ENCODE measurements at places on chromosomes 5 and 9. TPM values are rescaled to one million over a fixed set of nuclear protein-coding genes. Genes with fewer than 3 reads are reported as not detected.

GRCh38 chr5:100023536-100023935, 511.6 kb upstream of the FAM174A start:
- no peaks in the 10 kb centered on the region for H3K36me3 ChIP-seq
- no peak overlapping the region for H3K4me3 ChIP-seq
- H3K27me3 ChIP-seq, result no peaks in the 10 kb centered on the region
- no peak overlapping the region for H3K27ac ChIP-seq

GRCh38 chr5:862367-863243, 11.8 kb upstream of the ZDHHC11 start:
- no peak overlapping the region for H3K27ac ChIP-seq
- DNase-seq, result no peak
- H3K36me3 ChIP-seq, result peaks cover 9% of the 10 kb centered on the region
- no peaks in the 10 kb centered on the region for H3K4me1 ChIP-seq
- H3K27me3 ChIP-seq, result no peaks in the 10 kb centered on the region

DNA sequence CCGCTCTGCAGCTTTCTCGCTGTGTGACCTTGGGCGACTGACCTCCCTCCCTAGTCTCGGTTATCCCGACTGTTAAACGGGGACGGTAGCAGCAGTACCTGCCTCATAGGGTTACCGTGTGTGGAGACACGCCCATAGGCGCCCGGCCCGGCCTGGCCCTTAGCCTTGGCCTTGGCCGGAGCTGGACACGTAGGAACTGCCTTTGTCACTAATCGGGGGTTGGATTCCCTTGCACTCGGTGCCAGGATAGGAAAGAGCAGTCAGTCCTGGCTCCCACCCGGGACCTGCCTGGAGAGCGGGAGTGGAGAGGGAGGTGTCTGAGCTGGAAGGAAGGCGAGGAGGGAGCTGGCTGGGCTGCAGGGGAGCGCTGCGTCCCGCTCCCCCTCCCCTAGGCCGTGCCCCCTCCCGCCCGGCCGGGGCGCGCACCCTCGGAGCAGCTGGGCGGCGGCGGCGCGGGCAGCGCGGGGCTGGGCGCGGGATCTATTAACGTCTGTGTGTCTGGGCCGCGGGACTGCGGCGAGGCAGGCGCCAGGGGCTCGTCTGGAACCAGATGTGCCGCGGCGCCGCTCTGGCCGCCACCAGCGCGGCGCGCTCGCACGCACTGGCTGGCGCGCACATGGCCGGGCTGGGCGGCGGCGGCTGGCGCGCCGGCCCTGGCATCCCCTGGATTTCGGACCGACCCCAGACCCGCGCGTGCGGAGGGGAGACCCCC, 31.7 kb downstream of the PRRX2 start:
- peak overlapping the region; percentile 72 for H3K4me3 ChIP-seq
- H3K4me1 ChIP-seq, result peaks cover 2% of the 10 kb centered on the region
- no peaks in the 10 kb centered on the region for H3K36me3 ChIP-seq
- no peak overlapping the region for H3K27ac ChIP-seq

GRCh38 chr9:94772144-94772543, 45.6 kb downstream of the AOPEP start:
- peaks cover 3% of the 10 kb centered on the region for H3K4me1 ChIP-seq
- no peaks in the 10 kb centered on the region for H3K27me3 ChIP-seq
- no peak overlapping the region for H3K4me3 ChIP-seq
- no peak for DNase-seq
- peaks cover 10% of the 10 kb centered on the region for H3K36me3 ChIP-seq

PCDHB16 gene
- total RNA-seq, result not detected

DNA sequence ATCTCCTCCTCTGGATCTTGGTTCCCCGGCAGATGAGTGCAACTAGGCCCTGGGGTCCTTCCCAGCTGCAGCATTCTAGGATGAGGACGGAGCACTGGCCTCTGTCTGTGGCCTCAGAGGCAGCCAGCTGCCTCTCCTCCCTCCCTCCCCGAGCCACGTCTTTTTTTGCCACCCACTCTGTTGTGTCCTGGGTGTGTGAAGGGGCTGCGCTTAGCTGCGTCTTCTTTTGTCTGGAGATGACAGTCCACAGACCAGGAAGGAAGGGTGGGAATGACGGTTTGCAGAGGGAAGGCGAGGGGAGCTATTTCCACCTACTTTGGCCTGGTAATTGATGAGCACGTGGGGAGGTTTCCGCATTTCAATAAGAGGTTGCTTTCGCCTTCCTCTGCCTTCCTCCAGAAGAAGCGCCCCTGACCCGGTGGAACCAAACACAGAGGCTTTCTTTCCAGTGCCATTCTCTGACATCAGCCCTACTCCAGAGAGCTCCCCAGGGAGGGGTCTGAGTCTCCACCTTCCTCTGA, 34.5 kb upstream of the GABRP start:
- DNase-seq, result no peak
- H3K27ac ChIP-seq, result no peak overlapping the region
- no peak overlapping the region for H3K4me3 ChIP-seq
- peaks cover 36% of the 10 kb centered on the region for H3K27me3 ChIP-seq
- no peaks in the 10 kb centered on the region for H3K36me3 ChIP-seq
- peaks cover 3% of the 10 kb centered on the region for H3K4me1 ChIP-seq

DNA sequence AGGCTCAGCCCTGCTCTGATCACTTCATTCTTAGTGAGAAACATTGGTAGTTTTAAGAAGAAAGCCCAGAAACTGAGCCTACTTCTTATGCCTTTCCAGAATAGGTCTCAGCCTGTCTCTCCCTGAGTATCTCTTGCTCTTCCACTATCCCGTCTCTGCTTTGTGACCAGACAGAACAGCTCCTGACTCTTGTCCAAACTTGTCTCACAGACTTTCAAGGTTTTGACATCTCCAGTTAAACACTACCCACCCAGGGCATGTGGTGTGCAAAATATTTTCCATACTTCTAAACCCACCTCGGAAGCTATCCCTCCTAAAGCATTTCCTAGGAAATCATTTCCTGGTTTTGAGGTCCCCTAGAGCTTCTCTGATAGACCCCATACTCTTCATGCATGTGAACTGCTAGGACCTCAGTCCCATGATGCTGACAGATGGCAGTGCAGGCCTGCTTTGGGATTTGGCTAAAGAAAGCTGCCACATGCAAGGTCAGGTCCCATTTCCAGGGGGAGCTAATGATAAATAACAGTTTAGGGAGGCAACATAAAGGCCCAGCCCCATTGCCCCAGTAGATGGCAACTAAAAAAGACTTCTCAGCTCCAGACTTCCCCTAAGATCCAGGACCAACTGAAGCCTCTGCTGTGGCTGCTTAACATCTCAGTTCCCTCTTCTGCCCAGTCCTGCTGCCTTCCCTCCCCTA, 211.5 kb downstream of the MED10 start:
- H3K36me3 ChIP-seq, result no peaks in the 10 kb centered on the region
- H3K27me3 ChIP-seq, result peaks cover 40% of the 10 kb centered on the region
- no peak for DNase-seq
- no peak overlapping the region for H3K4me3 ChIP-seq

- H3K4me1 ChIP-seq, result peaks cover 8% of the 10 kb centered on the region
- H3K36me3 ChIP-seq, result no peaks in the 10 kb centered on the region
- no peak overlapping the region for H3K27ac ChIP-seq
- DNase-seq, result no peak
- peaks cover 18% of the 10 kb centered on the region for H3K27me3 ChIP-seq
- no peak overlapping the region for H3K4me3 ChIP-seq
Observed at GRCh38 chr5:59792983-59793585, 100.4 kb downstream of the PDE4D start.

DNA sequence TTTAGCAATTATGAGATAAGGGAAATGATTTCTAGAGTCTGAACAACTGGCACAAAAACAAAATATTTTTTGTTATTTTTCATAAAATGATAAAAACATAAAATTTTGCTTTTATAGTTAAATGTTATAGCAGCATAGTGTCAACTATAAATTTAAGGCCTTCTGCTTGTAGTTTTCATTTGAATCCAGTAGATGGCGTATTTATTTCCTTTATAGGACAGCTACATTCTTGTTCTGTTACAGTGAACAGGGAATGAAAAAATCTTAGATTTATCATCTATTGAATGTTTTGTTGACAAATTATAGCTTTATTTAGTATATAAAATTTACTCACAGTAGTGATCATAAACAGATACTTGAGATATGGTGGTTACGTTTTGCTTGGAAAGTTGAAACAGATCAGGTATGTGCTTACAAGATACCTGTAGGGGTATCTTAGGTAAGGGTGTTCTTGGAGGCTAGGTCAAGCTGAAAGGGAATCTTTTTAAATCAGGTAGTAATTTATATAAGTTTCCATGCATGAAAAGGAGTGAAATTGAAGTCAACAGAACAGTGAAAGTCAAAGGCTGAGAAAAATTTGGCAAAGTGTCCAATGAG, 239.3 kb upstream of the GRIN3A start:
- no peak overlapping the region for H3K27ac ChIP-seq
- no peak for DNase-seq
- no peaks in the 10 kb centered on the region for H3K36me3 ChIP-seq
- H3K27me3 ChIP-seq, result no peaks in the 10 kb centered on the region

PCDHB15 gene
- total RNA-seq, result not detected

DPYSL3 gene
- 0.28 TPM for total RNA-seq

GRCh38 chr5:107977550-107978071, 306.9 kb upstream of the EFNA5 start:
- H3K4me3 ChIP-seq, result no peak overlapping the region
- H3K27me3 ChIP-seq, result no peaks in the 10 kb centered on the region
- no peak for DNase-seq

GRCh38 chr5:142385194-142385593, 60.4 kb upstream of the SPRY4 start:
- no peak overlapping the region for H3K4me3 ChIP-seq
- H3K36me3 ChIP-seq, result peaks cover 2% of the 10 kb centered on the region
- peaks cover 3% of the 10 kb centered on the region for H3K27me3 ChIP-seq
- DNase-seq, result no peak
- peaks cover 4% of the 10 kb centered on the region for H3K4me1 ChIP-seq

SLC6A3 gene
- not detected for total RNA-seq

- H3K36me3 ChIP-seq, result no peaks in the 10 kb centered on the region
- peaks cover 11% of the 10 kb centered on the region for H3K27me3 ChIP-seq
- no peak overlapping the region for H3K27ac ChIP-seq
- peaks cover 4% of the 10 kb centered on the region for H3K4me1 ChIP-seq
Observed at GRCh38 chr9:127589955-127590370, 22.1 kb upstream of the STXBP1 start.

ARHGEF39 gene
- total RNA-seq, result 17.2 TPM

GRCh38 chr9:93207860-93208734, 24.2 kb downstream of the WNK2 start:
- no peaks in the 10 kb centered on the region for H3K27me3 ChIP-seq
- no peak overlapping the region for H3K27ac ChIP-seq
- no peak for DNase-seq
- no peaks in the 10 kb centered on the region for H3K36me3 ChIP-seq
- H3K4me1 ChIP-seq, result peaks cover 6% of the 10 kb centered on the region

- peaks cover 24% of the 10 kb centered on the region for H3K4me1 ChIP-seq
- no peaks in the 10 kb centered on the region for H3K27me3 ChIP-seq
- peaks cover 25% of the 10 kb centered on the region for H3K36me3 ChIP-seq
- H3K27ac ChIP-seq, result peak overlapping the region; percentile 51
- no peak overlapping the region for H3K4me3 ChIP-seq
Observed at GRCh38 chr5:134206627-134207160, 19.2 kb downstream of the PPP2CA start.

Measured in activated naive CD8-positive, alpha-beta T cell treated with anti-CD3 and anti-CD28 coated beads for 36 hours (primary cell).